ENCODE measurements at places on chromosomes 1 and 21.

- DNase-seq, result no peak
These were observed 6.9 kb downstream of the TAF5L start for GRCh38 chr1:229619002-229619401.

GRCh38 chr1:27360159-27361043, 6.4 kb downstream of the MAP3K6 start:
- no peak for DNase-seq

DNA sequence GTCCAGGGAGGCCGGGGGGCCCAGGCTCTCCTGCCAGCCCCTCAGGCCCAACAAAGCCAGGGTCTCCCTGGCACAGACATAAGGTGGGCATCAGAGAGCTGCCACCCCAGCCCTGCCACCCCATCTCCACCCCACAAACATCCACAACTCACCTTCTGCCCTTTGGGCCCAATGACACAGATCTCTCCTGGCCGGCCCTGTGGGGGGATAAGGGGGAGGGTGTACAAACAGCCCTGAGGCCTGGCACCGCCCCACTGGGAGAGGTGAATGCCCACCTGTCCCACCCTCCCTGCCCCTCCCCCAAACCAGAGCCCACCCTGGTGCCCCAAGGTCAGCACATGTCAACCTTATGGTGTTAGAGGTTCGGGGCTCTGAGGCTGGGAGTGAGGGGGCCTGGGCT, 12.4 kb downstream of the COL16A1 start:
- no peak for DNase-seq

- no peak for DNase-seq
These were observed 43.5 kb upstream of the MCOLN3 start for GRCh38 chr1:85091671-85092280.

DNA sequence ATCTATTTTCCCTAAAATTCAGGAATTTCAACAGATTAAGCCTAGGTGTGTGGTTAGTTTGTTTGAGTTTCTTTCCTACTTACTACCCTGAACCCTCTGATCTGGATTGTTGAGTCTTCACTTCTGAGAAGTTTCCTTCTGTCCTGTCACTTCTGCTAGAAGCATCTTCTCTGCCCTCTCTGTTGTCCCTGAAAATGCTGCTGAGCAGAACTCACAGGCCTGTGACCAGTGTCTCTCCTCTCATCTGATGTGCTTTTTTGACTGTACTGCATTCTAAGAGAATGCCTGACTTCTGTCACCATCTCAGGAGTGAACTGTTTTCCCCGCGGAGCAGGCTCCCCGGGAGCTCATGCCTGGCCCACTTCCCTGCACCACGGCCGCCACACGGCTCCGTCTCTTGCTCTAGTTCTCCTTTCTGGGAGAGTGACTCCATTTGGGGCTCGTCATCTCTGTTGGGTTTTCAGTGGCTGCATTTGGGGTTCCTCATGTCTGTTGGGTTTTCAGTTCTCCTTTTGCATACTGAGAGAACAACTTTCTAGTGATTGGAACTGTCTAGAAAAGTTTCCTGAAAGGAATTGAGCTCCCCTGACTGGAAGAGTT, 77.9 kb downstream of the POFUT2 start:
- no peak for DNase-seq

- DNase-seq, result no peak
These were observed 106.5 kb upstream of the ACTL8 start for GRCh38 chr1:17648457-17649145.

DNA sequence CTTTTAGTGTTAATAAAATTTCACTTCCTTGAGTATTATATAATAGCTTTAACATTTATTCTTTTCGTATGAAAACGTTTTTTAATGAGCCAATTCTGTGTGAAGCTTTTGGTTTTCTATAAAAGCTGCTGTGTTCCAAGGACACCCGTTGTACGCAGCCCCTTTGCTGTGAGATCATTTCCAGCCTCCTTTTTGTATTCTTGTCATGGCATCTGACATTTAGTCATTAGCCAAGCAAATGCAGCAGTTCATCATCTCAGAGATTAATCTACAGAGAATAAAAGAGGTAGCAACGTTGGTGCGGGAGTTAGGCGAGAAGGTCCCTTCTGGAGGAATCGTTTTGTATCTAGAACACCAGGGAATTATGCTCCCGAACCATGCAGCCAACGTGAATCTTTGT, 1.3 kb upstream of the UMODL1 start:
- no peak for DNase-seq

DNA sequence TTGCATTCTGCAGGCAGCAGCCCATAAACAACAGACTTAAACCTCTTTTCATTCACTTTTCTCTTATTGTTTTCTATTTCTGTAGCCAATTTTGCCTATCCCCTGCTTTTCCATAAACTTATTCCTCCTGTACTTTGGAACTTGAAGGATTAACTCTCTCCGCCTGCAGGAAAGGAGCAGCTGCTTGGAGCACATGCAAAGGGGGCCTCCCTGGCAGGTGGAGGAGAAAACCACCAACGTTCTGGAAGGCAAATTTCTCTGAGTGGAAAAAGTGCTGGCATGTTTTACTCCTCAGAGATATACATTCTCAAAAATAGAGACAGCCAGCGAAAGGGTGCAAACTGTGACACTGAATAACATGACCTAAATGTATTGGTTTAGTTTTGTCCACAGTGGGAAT, 33.6 kb downstream of the RGS21 start:
- DNase-seq, result no peak

DNA sequence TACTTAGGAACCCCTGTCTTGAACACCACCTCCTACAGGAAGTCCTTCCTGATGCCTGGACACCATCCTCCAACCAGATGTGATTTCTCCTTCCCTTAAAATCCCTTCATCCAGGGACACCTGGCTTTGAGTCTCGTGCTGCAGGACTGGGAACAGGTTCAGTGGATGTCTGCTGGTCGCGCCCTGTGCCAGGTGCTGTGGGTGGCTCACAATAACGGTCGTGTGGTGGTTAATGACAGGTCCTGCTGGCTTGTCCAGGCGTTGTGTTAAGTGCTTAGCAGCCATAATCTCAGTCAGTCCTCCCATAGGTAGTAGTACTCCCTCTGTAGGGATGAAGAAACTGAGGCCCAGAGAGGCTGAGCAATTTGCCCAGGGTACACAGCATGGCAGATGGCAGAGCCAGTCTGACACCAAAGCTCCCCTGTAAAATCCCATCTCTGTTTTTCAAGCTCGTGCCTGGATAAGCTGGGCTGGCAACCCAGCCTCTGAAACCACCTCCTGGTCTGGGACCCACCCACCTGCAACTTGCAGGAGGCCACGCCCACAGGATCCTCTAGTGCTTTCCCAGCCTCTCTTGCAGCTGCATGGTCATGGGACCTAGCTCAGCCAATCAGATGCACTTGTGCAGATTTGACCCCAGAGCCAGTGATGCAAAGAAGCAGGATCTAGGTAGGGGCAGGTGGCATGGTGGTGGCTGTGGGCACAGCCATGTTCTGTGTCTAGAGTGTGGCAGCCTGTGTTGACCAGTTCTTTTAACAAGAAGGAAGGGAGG, 106.0 kb upstream of the IFFO2 start:
- no peak for DNase-seq

- no peak for DNase-seq
These were observed 6.4 kb downstream of the SCNN1D start for GRCh38 chr1:1286313-1287261.

GRCh38 chr21:45516671-45517151, 25.5 kb downstream of the SLC19A1 start:
- DNase-seq, result no peak

- no peak for DNase-seq
These were observed 103.7 kb downstream of the PGBD5 start for GRCh38 chr1:230322421-230322756.

- DNase-seq, result no peak
These were observed 104.0 kb upstream of the HP1BP3 start for GRCh38 chr1:20891091-20891490.

- DNase-seq, result no peak
These were observed 56.7 kb downstream of the PLPP3 start for GRCh38 chr1:56522680-56523079.

GRCh38 chr1:43435146-43436145, 18.3 kb downstream of the HYI start:
- no peak for DNase-seq

- no peak for DNase-seq
These were observed 132.8 kb downstream of the TNFSF18 start for GRCh38 chr1:172917972-172918371.

- no peak for DNase-seq
These were observed 9.1 kb downstream of the ANGPTL7 start for GRCh38 chr1:11198257-11198656.

GRCh38 chr1:6348511-6349191, 44.9 kb downstream of the ACOT7 start:
- no peak for DNase-seq

GRCh38 chr1:9069326-9070100, at the start of gene SLC2A5:
SLC2A5 (minus strand) TSS chr1:9069635; CDS start chr1:9069536, 99 bp downstream.
- no peak for DNase-seq

GRCh38 chr1:161905269-161905884, 118.3 kb downstream of the OLFML2B start:
- DNase-seq, result no peak

DNA sequence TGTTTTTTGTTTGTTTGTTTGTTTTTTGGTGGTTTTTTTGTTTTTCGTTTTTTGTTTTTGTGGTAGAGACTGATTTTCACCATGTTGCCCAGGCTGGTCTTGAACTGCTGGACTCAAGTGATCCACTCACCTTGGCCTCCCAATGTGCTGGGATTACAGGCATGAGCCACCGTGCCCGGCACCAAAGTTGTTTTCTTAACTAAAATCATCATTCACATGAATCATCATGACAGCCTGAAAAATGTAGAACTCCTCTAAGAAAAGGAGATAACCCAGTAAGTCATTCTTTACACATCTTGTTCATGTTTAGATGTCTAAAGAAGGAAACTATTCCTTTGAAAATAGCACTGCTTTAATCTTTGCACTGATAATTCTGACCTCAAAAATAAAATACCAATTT, 37.5 kb downstream of the DISP1 start:
- no peak for DNase-seq

DNA sequence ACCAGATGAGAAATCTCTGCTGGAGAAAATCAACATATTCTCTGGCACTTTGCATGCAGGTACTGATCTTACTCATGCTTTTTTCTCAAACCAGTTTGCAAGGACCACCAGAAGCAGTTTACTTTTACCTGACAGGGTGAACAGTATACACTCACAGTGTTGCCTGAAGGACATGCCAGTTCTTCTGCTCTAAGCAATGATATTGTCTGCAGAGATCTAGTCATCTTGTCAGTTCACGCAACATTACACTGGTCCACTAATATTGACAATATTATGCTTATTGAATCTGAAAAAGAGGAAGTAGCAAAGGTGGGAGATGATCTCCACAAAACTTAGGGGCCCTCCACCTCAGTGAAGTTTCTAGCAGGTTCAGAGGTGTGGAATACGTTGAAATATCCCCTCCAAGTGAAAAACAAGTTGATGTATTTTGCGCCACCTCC, 3.8 kb upstream of the S100B start:
- no peak for DNase-seq

GRCh38 chr1:234609691-234610042, 311 bp downstream of the IRF2BP2 start:
- DNase-seq, result no peak

- DNase-seq, result no peak
These were observed 49.4 kb downstream of the KIF21B start for GRCh38 chr1:200973937-200974657.

- no peak for DNase-seq
These were observed 310.3 kb upstream of the VAMP3 start for GRCh38 chr1:7460807-7461206.

DNA sequence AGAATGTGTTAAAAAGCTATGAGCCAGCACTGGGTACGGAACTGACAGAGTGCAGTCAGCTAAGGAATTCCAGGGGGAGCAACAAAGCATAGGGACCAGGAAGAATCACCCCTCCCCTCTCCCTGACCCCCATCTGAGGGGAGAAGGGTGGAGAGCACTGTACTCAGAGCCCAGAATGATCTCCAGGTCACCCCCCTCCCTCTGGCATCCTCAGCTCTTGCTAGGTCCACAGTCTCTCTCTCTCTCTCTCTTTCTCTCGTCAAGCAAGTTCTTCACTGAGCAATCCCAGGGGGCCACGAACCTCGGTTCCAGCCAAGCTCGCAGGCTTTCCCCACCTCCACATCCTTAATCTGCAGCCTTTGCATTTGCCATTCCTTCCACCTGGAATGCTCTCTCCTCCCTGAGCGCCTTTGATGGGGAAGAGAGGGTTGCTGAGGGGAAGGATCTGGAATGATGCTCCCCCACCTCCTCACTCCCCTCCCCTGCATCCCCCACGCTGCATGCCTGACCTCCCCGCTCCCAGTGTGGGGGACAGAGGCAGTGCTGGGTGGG, 6.7 kb upstream of the WASF2 start:
- DNase-seq, result no peak

GRCh38 chr1:10935724-10936123, 76.7 kb upstream of the TARDBP start:
- DNase-seq, result no peak
